Right forelimb (tissue), 1 donor: ENCODE measurements at places on chromosomes 5 and 9.

DNA sequence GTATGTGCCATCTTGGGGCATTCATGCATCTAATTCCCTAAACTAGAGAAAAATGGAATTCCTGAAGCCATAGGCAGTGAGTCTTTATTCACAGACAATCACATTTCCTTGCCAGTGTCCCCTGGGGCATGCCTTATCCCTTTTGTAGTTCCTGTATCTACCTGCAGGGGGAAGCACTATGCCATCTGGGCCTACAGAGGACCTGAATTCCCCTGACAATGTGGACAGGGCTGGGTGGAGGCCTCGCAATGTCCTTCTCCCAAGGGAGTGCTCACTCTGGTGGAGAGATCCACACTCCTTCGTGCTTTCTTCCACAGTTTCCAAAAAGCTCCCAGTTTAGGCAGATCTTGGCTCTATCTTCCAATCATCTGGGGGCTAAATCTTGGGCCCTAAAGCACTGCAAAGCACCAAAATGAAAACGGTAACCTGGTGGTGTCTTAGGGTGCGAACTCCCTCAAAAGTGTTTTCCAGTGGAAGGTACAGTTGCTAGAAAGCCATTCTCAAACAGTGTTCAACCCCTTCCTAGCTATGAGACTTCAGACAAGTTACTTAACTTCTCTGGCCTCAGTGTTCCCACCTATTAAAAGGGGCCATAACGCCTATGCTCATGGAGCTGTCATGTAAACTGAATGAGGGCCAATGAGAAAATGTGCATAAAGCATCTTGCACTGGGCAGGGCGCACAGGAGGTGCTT is 17.5 kb downstream of the WHRN start:
- DNase-seq: peak; percentile 58

DNA sequence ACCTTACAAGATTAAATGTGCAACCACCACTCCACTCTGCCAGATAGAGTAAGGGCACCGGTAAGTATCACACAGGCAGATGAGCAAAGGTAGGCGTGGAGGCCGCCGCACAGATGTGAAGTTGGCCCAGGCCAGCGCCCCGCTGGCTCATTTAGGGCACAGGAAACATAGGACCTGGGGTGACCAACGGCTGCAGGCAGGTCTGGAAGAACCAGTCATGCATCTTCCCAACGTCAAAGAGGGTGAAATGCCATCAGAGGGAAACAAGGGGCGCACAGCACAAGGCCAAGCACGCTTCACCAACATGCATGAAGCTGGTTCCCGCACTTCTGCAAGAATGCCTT is 31.7 kb upstream of the SLC6A3 start:
- DNase-seq: no peak

GRCh38 chr5:15717001-15717400 is 217.0 kb downstream of the FBXL7 start:
- no peak for DNase-seq

GRCh38 chr9:93194641-93195040 is 10.7 kb downstream of the WNK2 start:
- DNase-seq: no peak

GRCh38 chr5:14762549-14763216 is 98.2 kb downstream of the OTULIN start:
- no peak for DNase-seq

GRCh38 chr5:78537821-78538220 is 110.8 kb downstream of the LHFPL2 start:
- no peak for DNase-seq

DNA sequence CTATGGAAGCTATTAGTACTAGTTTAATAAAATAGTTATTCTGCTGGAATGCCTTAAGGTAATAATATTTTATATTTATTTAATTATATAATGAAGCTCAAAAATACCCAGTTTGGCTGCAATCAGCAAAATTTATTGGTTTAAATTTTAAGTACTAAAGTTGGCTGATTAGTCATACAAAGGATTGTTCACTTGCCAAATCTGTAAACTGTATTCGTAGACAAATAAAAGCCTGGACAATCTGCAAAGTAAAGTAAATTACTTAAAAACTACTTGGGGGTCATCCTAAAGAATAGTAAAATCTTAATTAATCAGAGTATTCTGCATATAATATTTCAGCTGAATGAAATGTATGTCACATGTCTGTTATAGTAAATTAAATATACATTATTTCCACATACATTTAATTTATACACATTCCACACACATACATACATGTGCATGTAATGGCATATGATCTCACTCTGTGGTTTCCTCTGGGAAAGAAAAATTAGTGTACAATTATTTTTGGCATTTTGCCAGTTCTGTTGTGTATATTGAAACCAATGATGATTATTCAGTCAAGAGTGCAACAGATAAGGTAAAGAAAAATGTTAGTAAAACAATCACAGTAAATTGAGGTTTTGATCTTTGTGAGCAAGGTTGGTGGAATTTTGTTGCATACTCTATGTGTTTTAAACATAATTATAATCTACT is 455.9 kb downstream of the CDH9 start:
- DNase-seq: no peak
